GM19239 (cell line): ENCODE measurements at places on chromosomes 16 and 17.
A peak's percentile ranks its signal among the peaks of the same experiment; 100 is the strongest.

DNA sequence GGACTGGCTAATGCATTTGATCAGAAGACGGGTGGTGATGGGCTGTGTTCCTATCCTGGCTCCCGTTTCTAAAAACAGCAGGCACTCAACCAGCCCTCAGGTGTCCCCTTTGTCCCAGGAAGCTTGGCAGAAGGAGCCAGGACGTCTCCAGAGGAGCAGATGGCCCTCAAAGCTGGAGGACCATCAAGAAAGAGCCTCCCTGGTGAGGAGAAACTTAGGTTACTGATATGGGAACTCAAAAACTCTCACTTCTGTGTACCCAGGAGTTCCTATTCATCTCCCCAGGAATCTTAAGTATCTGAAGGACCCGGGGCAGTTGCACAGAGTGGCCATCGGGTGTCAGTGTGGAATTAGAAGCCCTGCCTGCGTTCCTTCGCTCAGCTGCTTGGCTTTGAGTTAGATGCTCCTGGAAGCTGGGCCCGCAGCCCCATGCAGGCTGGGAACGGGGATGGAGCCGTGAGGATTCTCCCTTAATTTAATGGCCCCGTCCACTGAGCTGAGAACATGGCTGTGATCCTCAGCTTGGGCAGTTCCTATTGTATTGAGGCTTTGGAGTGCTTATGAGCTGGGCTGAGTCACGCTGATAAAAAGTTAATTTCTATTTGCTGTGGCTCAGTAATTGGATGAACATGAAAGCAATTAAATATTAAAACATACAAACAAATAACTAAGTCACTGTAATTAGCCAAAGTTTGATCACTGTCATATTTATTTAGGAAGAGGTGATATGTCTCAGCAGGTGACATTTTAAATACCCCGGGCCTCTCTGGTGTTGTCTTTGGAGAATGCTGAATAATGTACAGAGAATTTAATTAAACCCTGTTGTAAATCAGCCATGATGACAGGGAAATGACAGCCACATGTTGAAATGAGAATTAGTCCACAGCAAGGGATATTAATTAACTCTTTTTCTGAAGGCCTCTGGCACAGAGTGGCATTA, 402.1 kb downstream of the SEC14L1 start:
- DNase-seq: peak; percentile 62

GRCh38 chr17:80460429-80460834, 16.0 kb downstream of the NPTX1 start:
- no peak for DNase-seq

GRCh38 chr17:77999413-78000173, 41.1 kb downstream of the TNRC6C start:
- no peak for DNase-seq

DNA sequence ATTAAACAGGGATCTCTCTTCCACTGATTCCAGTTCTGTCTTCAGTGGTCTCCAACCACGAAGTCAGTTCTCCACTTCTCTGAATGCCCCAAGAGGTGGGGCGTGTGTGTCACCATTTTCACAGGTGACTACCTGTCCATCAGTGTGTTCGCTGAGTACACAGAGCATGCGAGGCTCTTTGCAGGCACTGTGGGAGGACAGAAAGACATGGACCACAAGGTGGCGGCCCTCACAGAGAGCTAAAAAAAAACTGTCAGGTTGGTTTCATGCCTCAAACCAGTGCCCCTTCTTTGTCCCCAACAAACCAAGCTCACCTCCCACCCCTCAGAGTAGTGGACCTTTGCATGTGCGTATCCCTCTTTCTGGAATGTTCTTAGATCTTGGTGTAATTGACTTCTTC, 13.8 kb downstream of the EMP2 start:
- DNase-seq: no peak

DNA sequence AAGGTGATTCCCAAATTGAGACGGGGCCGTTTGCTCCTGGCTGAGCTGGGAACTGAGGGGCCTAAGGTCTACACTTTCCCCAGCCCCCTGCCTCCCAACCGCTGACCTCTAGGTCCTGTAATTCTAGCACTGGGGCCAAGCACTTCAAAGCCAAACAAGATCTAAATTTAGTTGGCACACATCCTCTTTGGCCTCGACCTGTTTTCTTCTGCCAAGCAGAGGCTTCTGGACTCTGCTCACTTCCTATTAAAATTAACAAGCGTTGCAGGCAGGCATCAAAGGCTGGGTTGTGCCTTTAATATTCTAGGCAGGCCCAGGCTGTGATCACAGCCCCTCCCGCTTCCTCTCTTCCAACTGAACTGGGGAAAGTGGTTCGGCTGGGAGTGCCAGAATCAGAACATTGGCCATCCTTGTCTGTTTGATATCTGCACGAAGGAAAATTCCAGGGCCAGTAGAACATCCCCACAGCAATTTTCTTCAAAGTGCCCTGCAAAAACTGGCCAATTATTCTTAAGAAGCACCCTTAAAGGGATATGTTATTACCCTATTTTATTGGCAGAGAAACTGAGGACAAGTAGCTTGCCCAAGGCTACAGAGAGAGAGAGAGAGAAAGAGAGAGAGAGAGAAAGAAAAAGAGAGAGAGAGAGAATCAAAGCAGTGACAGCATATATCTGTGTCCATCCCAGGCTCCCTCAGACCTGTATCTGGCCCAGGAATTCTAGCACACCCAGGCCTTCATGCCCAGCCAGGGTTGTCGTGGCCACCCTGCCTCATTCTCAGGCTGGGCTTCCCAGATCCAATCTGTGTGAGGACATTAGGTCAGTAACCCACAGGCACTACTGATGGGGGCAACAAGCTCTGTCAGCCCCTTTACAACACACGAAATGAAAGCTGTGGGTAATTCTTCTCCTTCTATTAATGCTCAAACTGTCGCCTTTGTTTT, 12.8 kb upstream of the MT4 start:
- no peak for DNase-seq
